Right lung (tissue), 10 donors: ENCODE measurements at places on chromosomes 3 and 15.

DNA sequence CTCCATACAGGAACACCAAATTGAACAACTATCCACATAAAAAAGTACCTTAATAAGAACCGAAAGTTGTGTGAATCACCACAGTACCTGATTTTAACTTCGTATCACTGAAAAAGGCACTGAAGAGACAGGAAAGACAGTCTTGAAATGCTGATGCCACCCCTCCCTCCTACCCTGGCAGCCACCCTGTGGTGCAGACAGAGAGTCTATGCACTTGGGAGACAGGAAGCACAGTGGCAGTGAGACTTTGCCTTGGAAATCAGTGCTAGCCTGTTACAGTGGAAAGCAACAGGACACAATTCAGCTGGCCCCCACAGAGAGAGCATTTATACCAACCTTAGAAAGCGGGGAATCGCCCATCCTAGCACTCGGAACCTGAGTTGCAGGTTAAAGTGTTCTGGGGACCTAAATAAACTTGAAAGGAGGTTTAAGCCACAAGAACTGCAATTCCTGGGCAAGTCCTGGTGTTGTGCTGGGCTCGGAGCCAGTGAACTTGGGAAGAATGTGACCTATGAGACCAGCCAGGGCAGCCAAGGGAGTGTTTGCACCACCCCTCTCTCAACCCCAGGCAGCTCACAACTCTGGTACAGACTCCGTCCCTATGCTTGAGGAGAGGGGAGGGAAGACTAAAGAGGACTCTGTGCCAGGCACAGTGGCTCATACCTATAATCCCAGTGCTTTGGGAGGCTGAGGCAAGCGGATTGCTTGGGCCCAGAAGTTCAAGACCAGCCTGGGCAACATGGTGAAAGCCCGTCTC lies 240.1 kb downstream of the ISL2 start:
- peak; percentile 77 for DNase-seq

DNA sequence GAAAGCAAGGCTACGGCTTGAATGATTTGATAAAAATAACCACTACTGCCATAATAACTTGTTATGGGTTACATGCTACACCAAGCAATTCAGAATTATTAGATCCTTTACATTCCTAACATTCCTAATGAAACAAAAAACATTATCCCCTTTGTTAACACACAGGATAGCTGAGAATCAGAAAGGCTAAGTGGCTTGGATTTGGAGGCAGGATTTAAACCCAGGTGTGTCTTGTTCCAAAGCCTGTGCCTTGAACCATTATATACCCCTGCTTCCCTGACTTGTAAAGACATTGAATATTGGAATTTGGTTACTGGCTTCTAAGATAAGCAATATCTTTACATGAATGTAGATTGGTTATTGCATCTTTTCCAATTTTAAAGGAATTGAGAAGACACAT lies 417.1 kb upstream of the GOLIM4 start:
- DNase-seq = no peak

DNA sequence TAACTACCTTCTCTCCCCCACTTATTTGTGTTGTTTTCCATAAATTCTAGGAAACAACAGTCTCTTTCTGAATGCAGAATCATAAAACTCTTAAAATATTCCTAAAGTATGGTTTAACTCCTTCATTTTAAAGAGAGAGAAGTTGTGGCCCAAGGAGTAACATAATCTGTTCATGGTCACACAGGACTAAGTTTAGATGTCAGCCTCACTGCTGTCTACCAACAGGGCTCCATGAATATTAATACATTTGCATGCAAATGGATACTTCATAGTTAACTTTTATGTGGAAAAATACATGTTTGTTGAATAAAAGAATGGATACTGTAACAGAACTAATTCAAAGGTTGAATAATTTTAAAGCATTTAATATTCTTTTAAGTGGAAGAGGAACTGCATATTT lies 18.5 kb upstream of the IL1RAP start:
- no peak for DNase-seq

- DNase-seq = no peak
Observed at GRCh38 chr15:36483409-36483808, 96.0 kb upstream of the CDIN1 start.

- peak; percentile 1 for DNase-seq
Observed at GRCh38 chr3:145936971-145937370, 224.0 kb downstream of the PLOD2 start.

- DNase-seq = no peak
Observed at GRCh38 chr3:44363591-44363990, 25.0 kb downstream of the TCAIM start.

GRCh38 chr3:108106031-108106430 lies 15.2 kb upstream of the CD47 start:
- no peak for DNase-seq

GRCh38 chr3:184608209-184608608 lies 46.6 kb downstream of the EPHB3 start:
- no peak for DNase-seq

DNA sequence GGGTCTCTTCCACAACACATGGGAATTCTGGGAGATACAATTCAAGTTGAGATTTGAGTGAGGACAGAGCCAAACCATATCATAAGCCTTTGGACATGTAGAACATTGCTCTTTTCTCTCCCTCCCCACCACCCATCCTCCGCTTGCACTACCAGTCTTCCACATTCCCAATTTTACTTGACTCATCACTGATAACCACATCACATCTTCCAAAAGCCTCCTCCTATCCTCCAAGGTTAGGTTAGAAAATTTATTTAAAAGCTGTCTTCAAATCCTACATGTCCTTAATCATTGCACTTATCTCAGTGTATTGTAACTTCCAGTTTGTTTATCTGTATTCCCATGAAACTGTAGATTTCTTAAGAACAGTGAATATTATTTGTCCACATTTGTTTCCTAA lies 10.4 kb downstream of the ZBED2 start:
- no peak for DNase-seq

GRCh38 chr3:117589454-117589853 lies 879.9 kb downstream of the TUSC7 start:
- DNase-seq = no peak

DNA sequence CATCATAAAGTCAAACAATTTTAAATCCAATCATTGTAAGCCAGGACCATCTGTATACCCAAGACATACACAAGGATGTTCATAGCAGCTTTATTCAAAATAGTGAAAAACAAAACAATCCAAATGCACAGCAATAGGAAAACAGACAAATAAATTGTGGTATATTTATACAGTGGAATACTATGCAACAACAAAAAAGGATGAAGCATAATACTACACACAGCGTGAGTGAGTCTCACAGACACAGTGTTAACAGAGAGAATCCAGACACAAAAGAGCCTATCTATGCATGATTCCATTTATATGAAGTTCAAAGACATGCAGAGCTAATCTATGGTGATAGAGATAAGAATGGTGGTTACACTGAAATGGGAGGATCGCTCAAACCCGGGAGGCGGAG lies 5.6 kb upstream of the MUC20 start:
- DNase-seq = no peak

GRCh38 chr3:137988982-137989381 lies 21.0 kb upstream of the CLDN18 start:
- no peak for DNase-seq

GRCh38 chr3:193446965-193447602 lies 68.5 kb upstream of the ATP13A5 start:
- no peak for DNase-seq

DNA sequence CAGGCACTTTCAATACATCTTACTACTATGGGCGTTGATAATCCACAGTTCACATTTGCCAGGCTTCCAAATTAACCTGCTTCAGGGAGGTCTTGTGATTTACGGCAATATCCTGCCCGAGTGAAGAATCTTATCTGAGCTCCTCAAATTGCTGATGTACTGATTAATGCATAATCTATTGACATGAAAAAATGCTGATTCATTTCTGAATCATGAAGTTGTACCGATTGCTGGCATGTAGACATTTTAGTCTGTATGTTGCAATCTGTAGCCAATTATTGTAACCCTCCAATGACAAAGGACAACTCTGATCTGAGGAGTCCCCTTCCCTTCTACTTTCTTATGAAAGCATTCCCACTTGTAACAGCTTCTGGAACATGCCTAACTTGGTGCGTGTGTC lies 97.2 kb downstream of the SEC22A start:
- no peak for DNase-seq

- no peak for DNase-seq
Observed at GRCh38 chr15:73867956-73868355, 5.4 kb upstream of the TBC1D21 start.

GRCh38 chr15:46815765-46816164 lies 901.5 kb upstream of the SEMA6D start:
- no peak for DNase-seq

DNA sequence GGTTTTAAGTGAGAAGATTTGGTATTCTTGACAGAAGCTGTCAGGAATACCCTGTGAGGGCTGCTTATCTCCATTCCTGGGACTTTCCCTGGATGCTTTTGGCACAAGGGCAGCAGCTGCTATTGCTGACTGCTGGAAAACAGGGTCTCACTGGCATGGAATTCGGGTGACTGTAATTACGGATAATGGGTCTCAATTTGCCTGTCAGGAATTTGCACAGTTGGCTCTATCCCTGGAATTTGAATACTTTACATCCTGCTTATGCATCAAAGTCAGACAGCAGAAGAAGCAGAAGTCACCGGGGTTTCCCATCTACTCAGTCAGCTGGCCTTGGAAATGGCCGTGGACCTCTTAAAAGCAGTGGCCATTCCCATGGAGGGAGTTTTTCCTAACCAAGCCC lies 25.9 kb upstream of the AKAP13 start:
- DNase-seq = no peak

- DNase-seq = no peak
Observed at GRCh38 chr15:49473031-49473430, 50.0 kb downstream of the FGF7 start.

GRCh38 chr3:141052201-141053069 lies 1.3 kb downstream of the SPSB4 start:
- peak; percentile 78 for DNase-seq

- no peak for DNase-seq
Observed at GRCh38 chr3:58095603-58096138, 87.4 kb downstream of the FLNB start.

DNA sequence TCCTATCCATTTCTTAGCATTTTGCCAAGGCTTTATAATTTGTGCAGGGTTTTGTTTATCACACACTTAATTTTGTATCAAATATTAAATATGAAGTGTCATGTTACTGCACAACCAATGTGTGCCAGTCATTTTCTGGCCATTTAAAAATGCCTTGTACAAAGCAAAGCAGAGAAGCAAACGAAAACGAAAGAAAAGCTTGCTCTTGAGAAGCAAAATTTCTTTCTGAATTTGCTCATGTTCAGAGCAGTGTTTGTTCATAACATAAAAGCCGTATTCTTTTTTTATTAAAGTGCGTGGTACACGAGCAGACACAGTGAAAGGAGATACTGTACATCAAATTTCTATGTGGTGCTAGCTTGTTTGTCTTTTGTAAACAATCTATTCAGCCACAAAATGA lies 792.6 kb downstream of the NAALADL2 start:
- no peak for DNase-seq

DNA sequence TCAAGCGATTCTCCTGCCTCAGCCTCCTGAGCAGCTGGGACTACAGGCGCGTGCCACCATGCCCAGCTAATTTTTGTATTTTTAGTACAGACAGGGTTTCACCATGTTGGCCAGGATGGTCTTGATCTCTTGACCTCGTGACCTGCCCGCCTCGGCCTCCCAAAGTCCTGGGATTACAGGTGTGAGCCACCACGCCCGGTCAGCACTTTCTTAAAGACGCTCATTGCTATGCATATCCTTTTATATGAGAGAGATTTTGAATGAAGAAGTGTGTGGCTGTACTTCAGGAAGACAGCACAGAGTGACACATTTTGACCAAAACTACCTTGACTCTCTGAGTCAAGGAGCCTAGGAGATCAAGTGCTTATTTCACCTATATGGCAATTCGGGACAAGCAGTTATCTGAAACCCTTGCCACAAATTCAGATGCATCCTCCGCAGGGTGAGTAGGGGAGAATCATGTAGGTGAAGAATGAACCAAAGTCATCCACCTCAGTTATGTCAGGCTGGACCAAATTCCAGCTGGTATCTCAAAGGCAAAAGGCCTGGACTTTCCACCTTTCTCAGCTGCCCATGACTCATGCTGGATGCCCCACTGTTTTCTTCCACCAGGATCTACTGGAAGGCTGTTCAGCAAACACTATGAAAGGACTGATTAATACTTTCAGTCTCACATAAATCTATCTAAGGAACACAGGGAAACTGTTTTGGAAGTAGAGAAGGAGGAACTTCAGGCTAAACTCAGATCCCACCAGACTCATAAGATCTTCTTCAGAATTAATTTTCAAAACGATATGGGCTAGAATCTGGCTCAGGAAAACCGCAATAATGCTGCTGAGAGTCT lies 31.9 kb downstream of the SUSD5 start:
- DNase-seq = no peak

GRCh38 chr15:52397118-52397517 lies 101.5 kb upstream of the MYO5C start:
- no peak for DNase-seq

DNA sequence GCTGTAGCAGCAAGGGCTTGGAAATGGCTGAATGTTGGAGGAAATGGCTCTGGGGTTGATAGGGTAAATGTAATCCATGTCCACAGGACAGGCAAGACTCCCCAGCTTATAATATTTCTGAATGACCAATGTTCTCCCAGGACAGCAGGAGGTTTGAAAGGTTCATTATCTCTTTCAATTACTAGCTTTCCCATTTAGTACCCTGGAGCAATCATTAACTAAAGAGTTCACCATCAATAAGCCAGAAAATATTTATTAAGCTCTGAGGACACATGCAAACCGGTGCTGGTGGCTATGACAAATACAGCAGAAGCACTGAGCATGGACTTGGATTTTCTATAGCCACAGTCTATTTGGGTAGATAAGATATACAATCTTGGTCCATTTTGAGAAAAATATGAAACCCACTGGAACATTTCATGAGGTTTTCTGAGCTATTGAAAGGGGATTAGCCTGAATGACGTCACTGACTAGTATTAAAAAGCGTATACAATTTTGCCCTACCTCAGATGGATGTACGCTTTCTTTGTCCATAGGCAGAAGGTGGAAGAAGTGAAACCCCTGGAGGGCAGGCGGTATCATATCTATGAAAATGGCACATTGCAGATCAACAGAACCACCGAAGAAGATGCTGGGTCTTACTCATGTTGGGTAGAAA lies 166.2 kb downstream of the CHL1 start:
- DNase-seq = no peak

- no peak for DNase-seq
Observed at GRCh38 chr3:196135693-196136639, 54.1 kb upstream of the TFRC start.
